ENCODE measurements at places on chromosomes 7 and 10.

DNA sequence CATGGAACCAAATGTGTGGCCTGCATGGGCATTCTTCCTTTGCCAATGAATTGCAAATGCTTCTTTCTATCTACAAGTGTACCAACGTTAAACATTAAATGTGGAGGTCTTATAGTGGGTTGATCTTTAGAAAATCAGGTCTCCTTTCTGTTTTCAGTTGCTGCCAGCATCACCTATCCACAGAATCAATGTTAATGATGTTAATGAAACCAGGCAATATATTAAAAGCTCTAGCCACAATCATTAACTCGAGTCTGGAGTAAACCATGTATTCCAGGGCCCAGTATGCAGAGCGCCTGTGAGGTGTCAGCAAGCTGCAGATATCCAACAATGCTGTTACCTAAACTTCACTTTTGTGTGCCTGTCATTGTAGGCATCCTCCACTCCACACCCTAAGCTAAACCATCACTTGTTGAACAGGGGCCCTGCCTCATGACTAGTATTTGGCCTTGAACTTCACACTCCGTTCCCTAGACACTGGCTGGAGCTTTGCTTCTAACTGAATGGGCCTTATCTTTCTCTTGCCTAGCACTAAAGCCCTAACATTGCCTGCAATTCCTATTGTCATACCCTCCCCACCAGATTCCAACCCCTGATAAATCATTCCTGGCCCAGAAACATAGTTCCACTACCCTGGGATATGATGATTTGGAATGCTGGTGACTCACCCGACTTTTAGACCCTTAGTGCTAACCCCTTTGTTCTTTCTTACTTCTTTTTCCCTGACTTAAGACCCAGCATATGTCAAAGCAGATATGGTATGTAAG lies 24.3 kb upstream of the ITGB8 start:
- DNase-seq = peak; percentile 4

DNA sequence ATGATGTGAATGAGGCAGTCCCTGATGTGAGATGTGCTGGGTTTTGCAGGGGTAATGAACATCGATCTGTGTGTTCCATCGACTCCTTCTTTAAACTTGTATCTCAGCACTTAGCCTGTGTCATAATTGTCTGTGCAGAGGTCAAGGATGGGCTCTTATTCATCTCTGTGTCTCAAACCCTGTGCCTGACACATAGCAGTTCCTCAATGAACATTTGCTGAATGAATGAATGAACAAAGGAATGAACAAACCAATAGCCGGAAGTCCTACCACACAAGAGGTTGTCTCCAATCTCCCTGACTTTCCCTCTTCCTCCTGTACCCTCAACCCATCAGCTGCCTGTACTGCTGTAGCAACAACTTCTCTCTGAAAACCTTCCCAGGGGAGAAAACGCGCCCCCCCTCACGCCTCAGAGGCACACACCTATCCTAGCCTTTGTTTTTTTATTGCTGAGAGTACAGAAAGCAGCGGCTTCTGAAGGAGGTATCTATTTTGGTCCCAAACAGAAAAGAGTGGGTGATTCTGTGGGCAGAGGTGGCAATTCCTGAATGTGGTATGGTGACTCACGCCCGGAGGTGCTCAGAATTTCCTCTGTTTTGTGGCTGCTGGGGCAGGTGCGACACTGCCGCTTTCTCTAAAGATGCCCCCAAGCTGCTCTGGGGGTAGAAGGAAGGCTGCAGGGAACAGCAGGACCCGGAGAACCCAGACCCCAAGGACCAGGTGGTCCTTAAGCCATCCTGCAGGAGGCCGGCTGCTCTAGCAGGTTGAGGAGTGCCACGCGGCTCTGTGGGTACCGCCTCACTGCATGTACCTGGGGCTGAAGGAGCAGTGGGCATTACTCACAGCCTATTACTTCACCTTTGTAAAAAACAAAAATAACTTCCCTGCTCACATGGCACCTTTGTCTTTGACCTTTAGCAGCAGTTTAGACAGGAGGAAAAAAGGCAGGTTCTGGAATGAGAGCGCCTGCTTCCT lies 9.6 kb downstream of the IL2RA start:
- no peak for DNase-seq

GRCh38 chr10:61950449-61951143 lies 49.1 kb downstream of the ARID5B start:
- DNase-seq = no peak

DNA sequence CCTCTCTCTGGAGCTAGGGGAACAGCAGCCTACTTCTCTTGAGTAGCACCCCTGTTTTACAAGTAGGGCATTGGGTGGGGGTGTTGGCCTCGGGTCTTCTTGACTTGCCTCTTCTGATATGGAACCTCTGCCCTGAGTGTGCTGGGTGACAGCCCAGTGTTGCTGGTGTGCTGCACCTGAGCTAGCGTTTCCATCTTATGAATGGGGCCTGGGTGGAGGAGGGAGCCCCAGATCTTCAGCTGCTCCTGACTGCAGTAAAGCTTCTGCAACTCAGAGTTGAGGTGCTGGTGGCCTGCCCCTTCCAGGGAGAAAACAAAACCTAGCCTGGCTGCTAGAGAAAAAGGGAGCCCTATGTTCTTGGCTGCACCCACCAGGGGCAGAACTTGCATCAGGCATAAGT lies 202.5 kb upstream of the SHH start:
- no peak for DNase-seq

DNA sequence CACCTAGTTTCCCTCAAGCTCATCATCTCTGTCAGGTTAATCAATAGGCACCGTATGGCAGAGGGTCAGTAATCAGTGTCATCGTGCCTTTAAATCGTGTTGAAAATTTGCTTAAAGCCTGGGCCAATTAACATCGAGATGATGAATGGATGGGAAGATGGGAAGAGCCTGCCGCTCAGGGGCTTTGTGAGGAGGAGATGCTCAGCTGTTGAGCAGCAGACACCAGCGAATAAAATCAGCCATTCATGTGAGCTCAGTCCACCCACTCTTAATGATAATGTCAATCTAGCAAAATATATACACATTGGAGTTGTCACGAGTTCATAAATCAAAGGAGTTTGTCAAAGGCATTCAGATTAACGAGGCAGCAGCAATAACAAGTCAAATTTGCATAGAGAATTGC lies 97.7 kb downstream of the BTRC start:
- DNase-seq = no peak

- DNase-seq = no peak
Measured at GRCh38 chr7:141150465-141150864, 76.6 kb downstream of the TMEM178B start.

Data from iPS-NIHi11 (cell line).